Stromal cell of bone marrow (primary cell): ENCODE measurements at places on chromosomes 4 and X.

DNA sequence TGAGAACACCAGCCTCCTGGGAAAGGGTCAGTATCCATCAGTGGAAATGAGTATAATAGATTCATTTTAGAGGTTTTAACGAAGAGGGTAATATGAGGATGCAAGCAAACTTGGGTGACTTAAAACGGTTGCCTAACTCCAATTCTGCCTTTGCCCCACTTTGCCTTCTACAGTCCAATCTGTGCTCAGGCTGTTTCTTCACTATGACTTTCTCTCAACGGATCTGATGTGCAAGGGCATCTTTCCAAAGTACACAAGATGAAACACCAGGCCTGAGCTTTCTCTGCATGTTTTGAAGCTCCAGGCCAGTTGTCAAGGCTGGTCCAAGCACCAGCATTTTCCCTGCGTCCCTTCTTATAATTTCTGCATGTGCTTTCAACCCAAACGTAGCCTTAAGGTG is 68.0 kb upstream of the TMEM164 start:
- peak; percentile 64 for DNase-seq

DNA sequence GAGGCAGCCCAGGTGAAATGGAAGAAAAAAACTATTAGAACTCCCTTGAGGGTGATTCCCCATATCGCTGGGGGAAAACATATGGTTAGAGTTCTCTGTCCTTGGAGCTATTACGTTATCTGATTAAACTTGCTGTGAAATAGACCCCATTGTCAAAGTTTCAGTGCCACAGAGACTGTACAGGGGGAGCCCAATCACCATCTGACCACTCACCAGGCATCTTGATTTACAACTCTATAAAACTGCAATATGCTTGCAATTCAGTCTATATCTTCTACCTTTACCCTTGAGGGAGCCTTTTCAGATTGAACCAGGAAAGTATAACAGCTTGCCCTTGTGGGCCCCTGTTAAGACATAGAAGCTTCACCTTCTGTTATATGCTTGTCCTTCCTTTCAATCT is 18.2 kb downstream of the TMEM255A start:
- no peak for DNase-seq

- DNase-seq = no peak
Measured at GRCh38 chr4:83785891-83786290, 250.0 kb downstream of the GPAT3 start.

GRCh38 chr4:122639181-122639580 is 18.3 kb upstream of the IL21 start:
- DNase-seq = no peak

- DNase-seq = no peak
Measured at GRCh38 chr4:48167538-48168263, 33.7 kb upstream of the TXK start.

GRCh38 chrX:41025926-41026701 is 59.1 kb upstream of the USP9X start:
- no peak for DNase-seq

DNA sequence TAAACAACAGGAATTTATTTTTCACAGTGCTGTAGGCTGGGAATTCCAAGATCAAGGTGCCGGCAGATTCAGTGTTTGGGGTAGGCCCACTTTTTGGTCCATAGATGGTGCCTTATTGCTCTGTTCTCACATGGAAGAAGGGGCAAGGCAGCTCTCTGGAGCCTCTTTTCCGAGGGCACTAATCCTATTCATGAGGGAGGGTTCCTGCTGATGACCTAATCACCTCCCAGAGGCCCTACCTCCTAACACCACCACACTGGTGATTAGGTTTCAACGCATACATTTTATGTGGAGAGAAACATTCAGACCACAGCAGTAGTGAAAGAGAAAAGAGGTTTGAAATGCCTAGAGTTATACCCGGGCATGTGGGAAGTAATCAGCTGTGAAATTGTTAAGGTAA is 1.4 kb upstream of the POLA1 start:
- no peak for DNase-seq

DNA sequence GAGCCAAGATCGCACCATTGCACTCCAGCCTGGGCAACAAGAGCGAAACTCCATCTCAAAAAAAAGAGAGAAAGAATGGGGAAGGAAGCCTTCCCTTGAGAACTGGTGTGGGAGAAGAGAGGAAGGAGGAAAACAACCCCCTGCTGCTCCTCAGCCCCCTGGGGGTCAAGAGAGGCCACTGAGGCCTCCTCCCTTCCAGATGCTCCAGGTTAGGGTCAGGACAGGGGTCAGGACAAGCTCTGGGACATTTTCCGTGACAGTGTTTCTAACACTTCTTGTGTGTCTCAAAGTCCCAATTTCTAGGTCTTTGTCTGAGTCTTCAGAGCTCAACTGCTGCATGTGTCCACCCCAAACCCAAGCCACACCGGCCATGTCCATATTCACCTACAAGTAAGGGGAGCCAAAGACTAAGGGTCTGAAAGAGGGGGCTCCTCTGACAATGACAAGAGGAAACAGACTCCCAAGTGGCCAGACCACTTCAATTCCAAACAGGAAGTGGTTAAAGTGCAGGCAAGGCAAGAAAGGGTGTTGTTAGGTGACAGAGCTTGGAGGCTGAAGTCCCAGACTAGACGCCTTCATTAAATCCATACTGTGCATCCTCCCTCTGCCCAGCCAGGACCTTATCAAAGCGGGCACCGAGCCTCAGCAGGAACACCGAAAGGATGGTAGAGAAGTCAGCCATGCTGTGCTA is 8.3 kb downstream of the L1CAM start:
- DNase-seq = no peak

DNA sequence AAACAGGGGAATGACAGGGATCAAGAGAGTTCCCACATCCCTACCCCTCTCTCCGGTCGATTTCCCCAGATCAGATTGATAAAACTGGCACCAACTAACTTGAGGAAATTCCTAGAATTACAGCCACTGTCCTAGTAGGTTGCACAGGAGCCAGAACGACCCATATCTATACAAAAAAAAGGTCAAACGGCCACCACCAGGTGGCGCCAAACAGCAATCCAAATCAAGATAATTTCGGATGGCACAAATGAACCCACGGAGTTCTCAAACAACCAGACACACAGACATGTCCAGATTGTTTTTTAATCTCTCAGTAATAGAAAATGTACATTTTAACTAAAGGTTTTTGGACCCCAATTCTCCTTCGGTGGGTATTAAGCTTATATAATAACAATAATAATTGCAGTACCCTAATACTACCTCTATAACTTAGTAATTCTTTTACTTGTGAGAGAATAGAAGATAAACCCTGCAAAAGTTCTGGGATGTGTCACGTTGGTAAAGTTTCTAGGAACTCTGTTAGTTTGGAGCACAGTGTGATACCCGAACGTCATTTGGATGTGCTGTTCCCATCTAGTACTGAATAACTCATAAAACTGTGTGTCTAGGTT is 212.6 kb downstream of the SPOCK3 start:
- DNase-seq = peak; percentile 30

DNA sequence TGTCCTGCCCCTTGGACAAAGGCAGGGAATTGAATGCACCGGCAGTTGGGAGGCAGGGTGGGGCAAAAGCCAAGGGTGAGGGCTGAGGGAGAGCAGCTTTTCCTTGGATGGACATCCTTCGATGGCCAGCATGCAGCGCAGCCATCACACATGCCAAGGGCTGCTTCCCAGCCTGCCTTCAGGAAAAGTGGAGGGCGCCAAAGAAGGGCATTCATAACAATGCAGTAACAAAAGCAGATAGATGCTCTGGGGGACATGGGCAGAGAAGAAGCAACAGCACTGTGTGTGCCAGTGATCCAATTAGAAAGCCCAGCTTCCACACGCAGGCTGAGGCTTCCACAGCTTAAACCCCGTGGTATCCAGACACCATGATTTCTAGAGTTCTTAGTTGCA is 71.5 kb downstream of the TSPAN5 start:
- DNase-seq = no peak
